ENCODE measurements at places on chromosomes 12 and 14. TPM values are rescaled to one million over a fixed set of nuclear protein-coding genes. Genes with fewer than 3 reads are reported as not detected.

Gene RFX4
- 0.26 TPM for total RNA-seq

Gene AKAP3
- 1.0 TPM for total RNA-seq

Gene RASAL1
- 0.92 TPM for total RNA-seq

Gene TCL1B
- total RNA-seq = not detected

Gene SELPLG
- total RNA-seq = 22.4 TPM

Gene ATF7IP
- 70.6 TPM for total RNA-seq

DNA sequence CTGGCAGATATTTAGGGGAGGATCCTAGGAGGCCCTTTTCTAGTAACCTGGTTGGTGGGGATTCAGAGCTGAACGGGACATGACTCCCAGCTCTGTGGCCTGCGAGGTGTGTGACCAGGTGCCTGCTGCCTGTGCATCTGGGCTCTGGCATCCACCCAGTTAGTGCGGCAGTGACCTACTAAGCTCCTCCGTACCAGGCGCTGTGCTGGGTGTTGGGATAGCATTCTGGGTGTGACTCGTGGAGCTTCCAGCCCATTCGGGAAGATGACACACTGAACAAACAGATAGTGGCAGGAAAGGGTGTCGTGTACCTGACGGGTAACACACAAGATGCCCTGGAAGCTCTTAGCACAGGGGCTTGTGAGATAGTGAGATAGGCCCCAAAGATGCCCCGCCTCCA lies 80.9 kb downstream of the ACACB start:
- no peak for DNase-seq

DNA sequence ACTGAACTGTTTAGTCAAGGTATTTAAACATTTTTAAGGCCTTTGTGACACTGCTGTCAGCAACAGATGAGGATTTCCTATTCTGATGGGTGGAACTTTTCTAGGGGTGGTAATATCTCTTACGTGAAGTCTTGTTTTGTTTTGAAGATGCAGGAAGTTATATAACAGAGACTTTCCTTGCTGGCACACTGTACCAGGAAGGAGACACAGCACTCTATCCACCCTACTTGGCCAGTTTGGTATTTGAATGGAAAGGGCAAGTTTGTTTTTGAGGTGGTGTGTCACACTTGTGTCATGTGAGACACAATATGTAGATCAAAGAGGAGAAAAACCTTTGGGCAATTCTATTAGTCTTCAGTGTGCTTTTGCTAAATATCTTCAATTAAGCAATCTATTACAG lies 51.6 kb upstream of the SRP54 start:
- DNase-seq = peak; percentile 58

GRCh38 chr12:71551529-71551928 lies 111.9 kb downstream of the LGR5 start:
- DNase-seq = no peak

DNA sequence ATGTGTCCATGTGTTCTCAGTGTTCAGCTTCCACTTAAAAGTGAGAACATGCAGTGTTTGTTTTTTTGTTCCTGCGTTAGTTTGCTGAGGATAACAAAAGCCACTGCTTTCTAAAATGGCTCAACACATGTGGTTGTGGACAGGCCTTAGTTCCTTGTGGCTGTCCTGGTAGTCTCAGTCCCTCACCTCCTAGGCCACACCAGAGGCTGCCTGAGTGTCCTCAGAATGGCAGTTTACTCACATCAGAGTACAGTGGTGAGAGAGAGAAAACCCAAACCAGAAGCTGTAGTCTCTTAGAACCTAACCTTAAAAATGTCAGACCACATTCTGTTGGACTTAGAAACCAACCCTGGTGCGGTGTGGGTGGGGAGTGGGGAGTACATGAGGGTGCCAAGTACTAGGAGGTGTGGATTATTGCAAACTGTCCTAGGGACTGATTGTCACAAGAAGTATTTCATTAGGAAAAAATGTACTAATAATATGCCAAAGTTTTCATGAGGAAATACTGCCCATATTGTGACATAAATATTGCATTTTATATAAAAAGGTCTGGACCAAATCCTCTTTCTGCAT lies 30.4 kb downstream of the NPAS3 start:
- no peak for DNase-seq

GRCh38 chr14:85466678-85467077 lies 63.3 kb upstream of the FLRT2 start:
- no peak for DNase-seq

- no peak for DNase-seq
These were observed 32.2 kb upstream of the BCL7A start for GRCh38 chr12:121989276-121990113.

GRCh38 chr12:58639318-58639934 lies 280.9 kb downstream of the LRIG3 start:
- DNase-seq = no peak

GRCh38 chr14:89491711-89492381 lies 74.8 kb upstream of the FOXN3 start:
- DNase-seq = no peak

All from mucosa of gallbladder (tissue), 1 donor.